ENCODE measurements at places on chromosomes 16 and 17.

- no peak for DNase-seq
These were observed 172.8 kb upstream of the CDH11 start for GRCh38 chr16:65294708-65295107.

- no peak for DNase-seq
These were observed 4.5 kb downstream of the ZNF267 start for GRCh38 chr16:31877876-31878642.

DNA sequence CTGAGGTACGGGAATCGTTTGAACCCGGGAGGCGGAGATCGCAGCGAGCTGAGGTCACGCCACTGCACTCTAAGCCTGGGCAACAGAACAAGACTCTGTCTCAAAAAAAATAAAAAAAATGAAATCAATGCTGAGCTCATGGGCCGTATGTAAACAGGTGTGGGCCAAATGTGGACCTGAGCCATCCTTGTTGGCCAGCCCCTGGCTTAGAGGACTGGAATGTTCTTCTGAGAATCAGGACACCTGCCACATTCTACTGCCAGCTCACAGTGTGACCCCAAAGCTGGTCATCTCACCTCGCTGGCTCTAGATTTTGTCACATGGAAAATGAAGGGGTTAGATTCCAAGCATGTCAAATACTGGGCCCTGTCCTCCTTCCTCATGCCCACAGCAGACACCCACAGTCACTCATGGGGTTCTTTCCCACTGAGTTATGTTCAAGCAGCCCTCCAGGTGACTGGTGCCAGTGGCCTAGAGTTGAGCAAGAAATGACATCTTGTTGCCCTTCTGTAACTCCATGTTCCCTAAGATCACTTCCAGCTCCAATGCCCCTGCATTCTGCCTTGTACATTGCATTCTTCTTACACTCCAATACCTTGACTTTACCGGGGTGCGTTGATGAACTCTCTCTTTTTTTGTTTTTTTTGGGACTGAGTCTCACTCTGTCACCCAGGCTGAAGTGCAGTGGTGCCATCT lies 110.6 kb downstream of the ABCC1 start:
- no peak for DNase-seq

GRCh38 chr17:17321356-17322025 lies 18.3 kb downstream of the NT5M start:
- DNase-seq, result no peak
